ENCODE measurements at places on chromosomes 16 and 17.
A peak's percentile ranks its signal among the peaks of the same experiment; 100 is the strongest.

GRCh38 chr17:47317119-47317518, 6.6 kb upstream of the EFCAB13 start:
- no peak for DNase-seq

DNA sequence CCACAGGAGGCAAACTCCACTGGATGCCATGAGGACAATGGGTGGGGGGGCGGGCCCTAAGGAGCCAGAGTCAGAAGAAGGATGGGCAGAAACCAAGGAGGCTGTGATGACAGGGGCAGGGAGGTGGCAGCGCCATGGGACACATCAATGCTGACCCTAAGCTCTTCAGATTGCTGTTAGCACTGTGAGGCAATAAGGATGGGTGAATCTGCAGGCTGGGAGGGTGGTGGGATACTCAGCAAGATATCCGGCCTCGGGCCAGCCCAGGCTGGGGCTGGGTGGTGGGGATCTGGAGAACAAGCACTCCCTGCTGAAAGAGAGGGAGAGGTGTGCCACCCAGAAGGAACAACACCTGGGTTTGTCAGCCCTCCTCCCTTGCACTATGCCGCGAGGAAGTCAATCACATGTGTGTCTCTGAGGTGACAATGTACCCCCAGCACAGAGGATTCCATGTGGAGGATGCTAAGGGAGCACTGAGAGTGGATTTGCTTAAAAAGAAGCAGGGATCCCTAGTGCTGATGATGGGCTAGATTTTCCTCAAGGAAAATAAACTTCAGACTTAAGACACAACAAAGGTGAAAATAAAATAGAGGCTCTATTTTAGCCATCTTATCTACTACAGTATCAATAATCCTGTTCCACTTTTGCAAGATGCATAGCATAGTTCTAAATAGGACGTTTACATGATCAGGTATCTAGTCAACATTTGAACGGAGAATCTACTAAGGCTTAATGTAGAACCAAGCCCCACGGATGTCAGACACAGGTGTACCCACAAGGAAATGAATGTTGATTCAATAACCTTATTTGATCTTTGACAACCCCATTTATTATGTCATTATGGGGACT, 22.6 kb downstream of the SMPD3 start:
- no peak for DNase-seq

GRCh38 chr17:72351884-72352346, 231.1 kb downstream of the SOX9 start:
- no peak for DNase-seq

- DNase-seq = no peak
These were observed 11.5 kb downstream of the HAPSTR1 start for GRCh38 chr16:9102943-9103342.

- no peak for DNase-seq
These were observed 95.7 kb downstream of the C16orf78 start for GRCh38 chr16:49469311-49469670.

GRCh38 chr17:2965621-2966595, 97.5 kb downstream of the OR1D5 start:
- DNase-seq = no peak

DNA sequence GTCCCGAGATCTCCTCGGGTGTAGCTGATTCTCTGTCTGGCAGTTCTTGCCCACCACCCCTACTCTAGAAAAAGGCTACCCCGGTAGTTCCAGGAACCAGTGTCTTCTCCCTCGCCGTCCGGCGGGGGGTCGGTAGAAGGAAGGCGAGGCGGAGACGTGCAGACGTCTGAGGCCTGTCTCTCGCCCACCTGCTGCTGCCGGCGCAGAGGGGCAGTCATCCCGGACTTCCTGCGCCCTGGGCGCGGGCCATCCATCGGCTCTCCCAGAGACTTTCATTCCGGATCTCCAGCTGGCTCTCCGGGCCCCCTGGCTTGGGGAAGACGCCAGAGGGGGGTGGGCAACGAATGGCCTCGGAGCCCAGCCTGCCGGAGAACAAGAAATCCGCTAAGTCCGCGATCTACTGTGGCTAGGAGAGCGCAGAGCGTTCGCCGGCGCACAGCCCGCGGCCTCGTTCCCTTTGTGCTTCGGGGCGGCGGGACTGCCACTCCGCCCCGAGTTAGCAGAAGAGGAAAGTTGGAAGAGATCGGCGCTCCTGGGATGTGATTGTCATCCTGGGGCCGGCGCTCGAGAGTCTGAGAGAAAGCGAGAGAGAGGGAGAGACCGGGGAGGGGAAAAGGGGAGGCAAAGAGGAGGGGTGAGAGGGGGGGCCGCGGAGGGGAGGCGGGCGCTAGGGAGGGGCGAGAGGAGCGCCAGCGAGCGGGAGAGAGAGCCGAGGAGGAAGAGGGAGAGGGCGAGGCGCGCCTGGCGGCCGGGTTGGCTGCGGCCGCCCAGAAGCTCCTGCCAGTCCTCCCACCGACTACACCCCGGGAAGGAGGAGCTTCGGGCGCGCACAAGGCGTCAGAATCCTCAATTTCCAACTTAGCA, at the start of gene IRX5:
Gene IRX5 (plus strand): TSS at position 861 of the 864 bp plus-strand sequence. CDS start 334 bp downstream, outside the sequence.
- peak; percentile 52 for DNase-seq

- DNase-seq = no peak
These were observed 103.5 kb downstream of the NPIPB11 start for GRCh38 chr16:29302976-29303375.

- no peak for DNase-seq
These were observed at the start of gene UTS2R for GRCh38 chr17:82371333-82372248. Gene UTS2R (plus strand): TSS chr17:82371765. CDS start chr17:82374325, 2,560 bp downstream.

DNA sequence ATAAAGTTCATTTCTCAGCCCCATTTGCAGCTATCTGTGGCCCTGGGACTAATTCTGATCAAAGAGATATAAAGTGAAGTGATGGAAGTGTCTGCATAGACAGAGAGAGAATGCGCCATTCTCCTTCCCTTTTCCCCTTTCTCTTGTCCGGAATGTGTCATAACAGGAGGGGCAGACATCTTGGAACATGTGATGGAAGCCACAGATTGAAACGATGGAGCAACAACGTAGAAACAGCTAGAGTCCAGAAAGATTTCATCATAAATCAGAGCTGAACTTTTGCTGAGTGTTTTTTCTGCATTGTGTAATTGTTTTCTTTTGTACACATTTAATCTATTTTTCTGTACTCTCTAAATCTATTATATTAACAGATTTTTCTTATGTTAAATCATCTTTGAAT, 11.3 kb downstream of the ASGR1 start:
- no peak for DNase-seq

DNA sequence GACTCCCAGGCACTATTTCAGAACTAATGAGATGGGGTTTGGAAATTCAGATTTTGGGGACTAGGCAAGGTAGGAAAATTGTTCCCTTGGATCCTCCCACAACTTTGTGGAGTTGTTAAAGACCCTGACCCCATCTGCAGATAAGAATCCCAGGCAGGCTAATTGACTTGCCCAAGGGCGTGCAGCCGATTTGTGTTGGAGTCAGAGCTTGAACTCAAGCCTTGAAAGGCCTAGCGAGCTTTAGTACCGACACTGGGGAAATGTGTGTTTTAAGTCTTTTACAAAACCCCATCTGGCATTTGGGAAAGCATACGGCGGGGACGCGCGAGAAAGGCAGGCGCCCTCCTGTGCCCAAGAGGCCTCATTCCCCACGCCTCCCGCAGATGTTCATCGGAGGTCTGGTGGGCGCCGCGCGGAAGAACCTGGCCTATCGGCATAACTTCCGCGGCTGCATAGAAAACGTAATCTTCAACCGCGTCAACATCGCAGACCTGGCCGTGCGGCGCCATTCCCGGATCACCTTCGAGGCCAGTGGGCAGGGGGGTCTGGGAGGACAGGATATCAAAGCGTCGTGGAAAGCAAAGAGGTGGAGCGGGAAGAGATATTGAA, 4.3 kb downstream of the CNTNAP1 start:
- no peak for DNase-seq

GRCh38 chr17:57242148-57242547, 14.2 kb upstream of the MSI2 start:
- no peak for DNase-seq

DNA sequence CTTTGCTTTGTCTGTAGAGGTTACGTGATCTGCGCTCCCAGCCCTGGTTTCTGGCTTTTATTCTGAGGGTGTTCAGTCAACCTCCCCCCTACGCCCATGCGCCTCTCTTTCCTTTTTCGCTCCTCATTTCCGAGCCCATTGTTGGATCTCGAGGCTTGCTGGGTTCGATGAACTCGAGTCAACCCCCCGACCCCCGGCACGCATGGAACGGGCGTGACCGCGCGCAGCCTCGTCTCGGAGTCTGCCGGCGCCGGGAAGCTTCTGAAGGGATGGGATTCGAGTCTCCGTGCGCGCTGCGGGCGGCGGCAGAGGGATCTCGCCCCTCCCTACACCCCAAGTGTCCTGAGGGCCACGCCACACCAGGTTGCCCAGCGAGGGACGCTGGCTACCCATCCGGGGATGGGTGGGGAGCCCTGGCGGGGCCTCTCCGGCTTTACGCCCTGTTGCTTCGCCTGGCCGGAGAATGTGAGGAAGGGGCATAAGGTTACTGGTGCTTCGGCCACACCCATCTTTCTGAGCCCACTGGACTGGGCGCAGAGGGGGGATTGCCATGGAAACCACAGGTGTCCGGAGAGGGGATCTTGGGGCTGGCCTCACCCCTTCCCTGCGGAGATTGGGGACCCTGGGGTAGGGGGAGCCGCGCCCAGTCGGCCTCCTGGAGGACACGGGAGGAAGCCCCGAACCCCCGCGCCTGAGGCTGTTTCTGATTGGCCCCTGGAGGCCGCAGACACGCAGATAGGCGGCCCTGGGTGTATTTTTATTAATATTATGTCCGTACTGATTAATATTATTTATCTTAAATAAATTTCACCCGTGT, 1.8 kb downstream of the MAPT start:
- DNase-seq = peak; percentile 31

- no peak for DNase-seq
These were observed 33.4 kb upstream of the HELZ start for GRCh38 chr17:67278363-67278762.

- DNase-seq = peak; percentile 67
These were observed 16.6 kb upstream of the ERN1 start for GRCh38 chr17:64146418-64147109.

- DNase-seq = no peak
These were observed 345.4 kb downstream of the SOX9 start for GRCh38 chr17:72466199-72466598.

DNA sequence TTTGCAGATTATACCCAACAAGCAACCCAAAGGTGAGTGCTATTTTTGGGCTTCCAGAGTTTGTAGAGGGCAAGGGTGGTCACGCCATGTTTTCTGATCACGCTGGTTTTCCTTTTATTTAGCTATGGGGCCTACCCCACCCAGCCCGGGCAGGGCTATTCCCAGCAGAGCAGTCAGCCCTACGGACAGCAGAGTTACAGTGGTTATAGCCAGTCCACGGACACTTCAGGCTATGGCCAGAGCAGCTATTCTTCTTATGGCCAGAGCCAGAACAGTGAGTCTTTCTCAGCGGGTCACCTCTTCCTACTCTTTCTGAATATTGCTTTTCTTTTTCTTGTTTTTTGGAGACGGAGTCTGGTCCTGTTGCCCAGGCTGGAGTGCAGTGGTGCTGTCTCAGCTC, 2.5 kb downstream of the FUS start:
- no peak for DNase-seq

GRCh38 chr16:55834049-55834448, 1.2 kb upstream of the CES1 start:
- no peak for DNase-seq

DNA sequence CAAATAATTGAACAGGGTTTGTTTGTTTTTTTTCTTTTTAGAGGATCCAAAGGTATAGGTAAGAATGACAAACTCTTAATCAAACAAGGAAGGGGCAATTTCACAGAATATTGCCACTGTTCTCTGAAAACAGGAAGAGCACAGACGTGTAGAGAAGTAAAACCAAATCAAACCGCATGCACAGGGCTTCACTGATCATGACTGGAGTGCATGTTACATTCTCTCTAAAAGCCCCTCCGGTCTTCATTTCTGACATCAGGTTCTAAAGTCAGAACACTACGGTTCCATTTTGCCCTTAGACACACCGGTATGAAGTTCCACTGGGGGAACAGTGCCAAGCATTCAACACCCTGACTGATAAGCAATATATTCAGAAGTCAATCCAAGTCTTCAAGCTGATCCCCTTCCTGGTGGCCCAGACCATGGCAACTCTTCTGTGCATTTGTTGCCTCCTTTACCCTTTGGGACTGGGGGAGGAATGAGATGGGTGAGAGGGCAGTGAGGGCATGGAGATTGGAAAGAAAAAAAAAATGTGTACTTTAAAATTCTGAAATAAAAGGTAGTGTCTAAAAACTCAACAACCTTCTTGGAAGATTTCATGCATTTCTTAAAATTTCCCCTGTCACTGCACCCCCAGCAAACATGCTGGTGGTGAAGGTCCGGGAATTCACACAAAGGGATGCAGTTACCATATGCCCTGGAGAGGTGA, 1.4 kb downstream of the MMD start:
- peak; percentile 38 for DNase-seq

GRCh38 chr17:47848198-47848513, 2.8 kb downstream of the SP6 start:
- no peak for DNase-seq

- DNase-seq = peak; percentile 76
These were observed 51.8 kb upstream of the JPH3 start for GRCh38 chr16:87550495-87550961.

DNA sequence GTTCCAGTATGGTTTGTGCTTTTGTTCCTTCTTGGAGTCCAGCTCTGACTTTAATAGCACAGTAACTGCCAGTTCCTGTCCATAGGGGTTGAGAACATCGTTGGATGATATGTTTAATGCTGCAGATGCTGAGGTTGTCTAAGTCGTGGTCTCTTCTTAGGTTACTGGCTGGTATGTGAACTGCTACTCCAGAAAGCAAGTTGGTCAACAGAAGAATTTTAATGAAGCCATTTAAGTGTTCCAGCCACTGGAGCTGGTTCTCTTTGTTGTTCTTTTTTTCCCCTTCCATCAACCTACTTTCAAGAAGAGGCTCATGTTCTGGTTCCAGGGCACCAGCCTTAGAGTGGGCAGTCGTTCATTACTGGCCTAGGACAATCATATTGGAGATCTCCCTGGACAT, 140.3 kb upstream of the TBX2 start:
- no peak for DNase-seq

GRCh38 chr17:611202-611601, 103.4 kb downstream of the VPS53 start:
- no peak for DNase-seq

DNA sequence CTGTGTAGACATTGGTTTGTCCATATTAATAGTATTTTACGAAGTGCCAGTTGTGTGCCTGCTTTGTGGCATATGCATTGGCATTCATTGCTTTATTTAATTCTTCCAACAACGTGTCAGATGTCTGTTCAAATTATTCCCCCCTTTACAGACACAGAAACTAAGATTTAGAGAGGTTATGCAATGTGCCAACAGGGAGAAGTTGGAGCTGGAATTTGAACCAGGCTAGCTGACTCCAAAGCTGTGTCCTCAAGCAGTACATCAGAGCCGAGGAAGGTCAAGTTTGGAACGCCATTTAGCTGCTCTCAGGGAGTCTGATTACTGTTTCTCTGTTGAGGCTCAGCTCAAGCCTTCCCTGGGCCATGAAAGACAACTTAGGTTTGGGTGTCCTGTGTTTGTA, 232.3 kb downstream of the WWOX start:
- DNase-seq = no peak

Data from activated T-cell treated with anti-CD3 and anti-CD28 coated beads, Interleukin-2, amount 50 U/mL, for 48 hours (primary cell).